Caudate nucleus (tissue), 63 donors: ENCODE measurements at places on chromosomes 12 and 14.

DNA sequence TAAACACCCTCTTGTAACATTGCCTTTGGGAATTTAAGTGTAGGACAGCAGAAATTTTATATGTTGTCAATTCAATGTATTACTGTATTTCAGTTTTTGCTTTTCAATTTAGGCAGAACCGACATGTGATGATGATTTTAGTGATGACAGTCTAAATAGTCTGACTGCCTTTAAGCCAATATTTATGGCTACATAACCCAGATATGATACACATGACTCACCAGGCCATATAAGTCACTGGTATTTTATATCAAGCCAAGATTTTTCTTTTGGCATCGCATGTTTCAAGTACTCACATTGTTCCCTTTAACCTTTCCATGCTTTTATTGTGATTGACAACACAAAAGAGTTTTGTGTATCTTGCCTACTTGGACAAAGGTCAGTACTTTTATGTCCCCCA is 13.6 kb upstream of the PPM1A start:
- no peak for DNase-seq

GRCh38 chr12:110718222-110718908 is 24.3 kb downstream of the PPP1CC start:
- DNase-seq = no peak

DNA sequence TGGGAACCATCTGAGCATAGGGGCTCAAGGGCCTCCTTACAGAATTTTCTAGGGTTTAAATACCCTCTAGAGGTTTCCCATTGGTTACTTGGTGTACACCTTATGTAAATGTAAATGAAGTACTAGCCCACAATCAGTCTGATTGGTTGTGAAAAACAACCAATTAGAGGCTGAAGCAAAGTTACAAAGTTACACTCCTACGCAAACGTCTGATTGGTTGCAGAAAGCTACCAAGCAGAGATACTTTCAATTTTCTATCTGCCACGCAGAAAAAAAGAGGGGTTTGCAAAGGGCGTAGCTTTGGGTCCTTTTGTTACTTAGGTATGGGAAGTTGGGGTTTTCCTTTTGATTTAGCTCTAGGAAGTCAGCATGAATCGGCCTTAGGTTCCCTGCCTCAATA is 1.8 kb upstream of the TMEM19 start:
- no peak for DNase-seq

DNA sequence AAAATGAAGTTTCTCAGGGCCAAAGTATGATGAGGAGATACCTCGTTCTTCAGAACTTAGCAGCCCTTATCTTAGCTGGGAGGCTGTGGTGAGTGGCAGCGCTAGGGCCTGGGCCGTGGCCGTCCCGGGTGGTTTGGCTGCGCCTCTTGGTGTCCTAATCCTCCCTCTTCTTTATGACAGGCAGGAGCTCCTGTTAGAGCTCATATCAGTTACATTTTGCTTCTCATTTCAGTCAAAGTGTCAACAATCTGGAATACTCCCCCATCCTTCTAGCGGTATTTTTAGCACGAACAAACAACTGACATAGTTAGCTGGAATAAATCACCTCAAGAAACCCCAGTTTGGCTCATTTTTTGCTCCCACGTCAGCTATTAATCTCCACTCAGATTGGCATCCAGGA is 188.8 kb downstream of the TTC7B start:
- no peak for DNase-seq

DNA sequence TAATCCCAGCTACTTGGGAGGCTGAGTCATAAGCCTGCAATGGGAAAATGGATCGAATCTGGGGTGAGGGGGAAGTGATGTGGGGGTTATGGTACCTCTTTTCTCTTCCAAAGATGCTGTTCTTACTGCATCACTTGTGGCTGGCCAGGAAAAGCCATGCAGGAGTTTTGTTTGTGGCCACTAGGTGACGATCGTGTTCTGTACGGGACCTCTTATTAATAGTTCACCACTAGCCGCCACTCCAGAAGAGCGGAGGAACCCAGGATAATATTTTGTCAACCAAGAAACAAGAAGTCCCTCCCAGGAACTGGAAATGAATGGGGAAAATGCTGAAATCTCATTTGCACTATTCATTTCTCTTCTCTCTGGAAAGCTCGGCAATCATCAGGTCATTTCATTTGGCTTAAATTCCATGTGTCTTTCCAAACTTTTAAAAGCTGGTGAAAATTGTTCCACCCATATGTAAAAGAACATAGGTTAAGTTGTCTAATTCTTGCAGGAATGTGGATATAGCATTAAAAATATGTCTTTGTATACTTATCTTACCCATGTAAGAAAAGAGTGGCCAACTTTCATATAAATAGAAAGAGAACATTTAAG is 8.9 kb downstream of the GPR65 start:
- DNase-seq = peak; percentile 48

DNA sequence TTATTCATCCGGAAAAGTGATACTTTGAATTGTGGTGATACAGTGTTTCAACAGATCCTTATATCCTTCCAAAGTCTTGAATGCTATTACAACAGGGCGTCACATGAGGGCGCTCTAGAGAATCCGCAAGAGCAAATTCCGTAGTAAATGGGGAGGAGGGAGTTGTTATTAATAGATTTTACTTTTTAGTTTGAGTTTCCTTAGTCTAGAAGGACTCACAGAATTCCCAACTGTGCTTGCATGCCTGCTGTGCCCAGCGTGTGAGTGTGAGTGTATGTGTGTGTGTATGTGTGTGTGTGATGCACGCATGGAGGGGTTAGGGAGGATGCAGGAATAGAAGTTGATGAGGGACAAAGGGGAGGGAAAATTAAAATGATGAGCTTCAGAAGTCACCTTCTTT is 375.3 kb downstream of the C12orf75 start:
- DNase-seq = peak; percentile 18

GRCh38 chr14:63436286-63437098 is 106.7 kb downstream of the PPP2R5E start:
- DNase-seq = no peak

DNA sequence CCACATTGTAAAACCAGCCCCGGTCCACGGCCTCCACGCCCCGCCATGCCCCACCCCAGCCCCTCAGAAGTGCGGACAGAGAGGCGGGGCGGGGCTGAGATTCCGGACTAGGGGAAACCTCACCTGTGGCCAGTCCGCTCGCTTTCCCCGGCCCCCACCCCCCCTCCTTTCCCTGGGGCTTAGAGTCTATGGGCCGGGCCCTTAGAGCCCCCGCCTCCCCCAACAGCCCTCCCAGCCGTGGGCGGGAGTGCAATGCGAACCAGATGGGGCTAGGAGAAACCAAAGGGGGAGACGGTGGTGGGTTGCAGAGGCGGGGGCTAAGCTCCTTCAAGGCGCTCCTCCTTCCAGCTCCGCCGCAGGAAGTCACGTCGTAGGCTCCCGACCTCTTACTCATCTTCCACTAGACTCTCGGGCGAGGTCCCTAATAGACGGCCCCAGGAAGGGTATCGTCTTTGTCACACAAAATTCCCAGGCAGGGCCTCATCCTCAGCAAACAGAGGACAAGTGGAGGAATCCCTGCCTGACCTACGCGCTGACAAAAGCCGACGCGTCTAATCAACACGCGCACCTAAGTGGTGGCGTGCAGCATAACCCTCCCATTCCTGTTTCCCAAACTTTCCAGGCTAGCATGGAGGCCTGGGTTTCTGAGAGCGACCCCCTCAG is 1.1 kb upstream of the NAB2 start:
- peak; percentile 70 for DNase-seq

DNA sequence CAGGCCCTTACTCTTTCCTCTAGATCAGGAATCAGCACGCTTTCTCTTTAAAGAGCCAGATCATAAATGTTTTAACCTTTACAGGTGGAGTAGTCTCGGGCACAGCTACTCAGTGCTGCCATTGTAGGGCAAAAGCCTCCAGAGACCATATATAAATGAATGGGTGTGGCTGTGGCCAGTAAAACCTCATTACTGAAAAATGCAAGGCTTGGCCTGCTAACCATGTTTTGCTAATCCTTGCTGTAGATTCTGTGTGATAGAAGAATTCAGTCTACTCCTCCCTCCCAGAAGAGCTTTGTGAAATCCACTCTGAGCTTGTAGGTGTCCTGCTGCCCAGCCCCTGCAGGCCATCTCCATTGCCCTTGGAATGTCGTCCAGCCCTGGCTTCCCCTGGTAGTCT is 58.1 kb downstream of the HSP90AA1 start:
- no peak for DNase-seq

DNA sequence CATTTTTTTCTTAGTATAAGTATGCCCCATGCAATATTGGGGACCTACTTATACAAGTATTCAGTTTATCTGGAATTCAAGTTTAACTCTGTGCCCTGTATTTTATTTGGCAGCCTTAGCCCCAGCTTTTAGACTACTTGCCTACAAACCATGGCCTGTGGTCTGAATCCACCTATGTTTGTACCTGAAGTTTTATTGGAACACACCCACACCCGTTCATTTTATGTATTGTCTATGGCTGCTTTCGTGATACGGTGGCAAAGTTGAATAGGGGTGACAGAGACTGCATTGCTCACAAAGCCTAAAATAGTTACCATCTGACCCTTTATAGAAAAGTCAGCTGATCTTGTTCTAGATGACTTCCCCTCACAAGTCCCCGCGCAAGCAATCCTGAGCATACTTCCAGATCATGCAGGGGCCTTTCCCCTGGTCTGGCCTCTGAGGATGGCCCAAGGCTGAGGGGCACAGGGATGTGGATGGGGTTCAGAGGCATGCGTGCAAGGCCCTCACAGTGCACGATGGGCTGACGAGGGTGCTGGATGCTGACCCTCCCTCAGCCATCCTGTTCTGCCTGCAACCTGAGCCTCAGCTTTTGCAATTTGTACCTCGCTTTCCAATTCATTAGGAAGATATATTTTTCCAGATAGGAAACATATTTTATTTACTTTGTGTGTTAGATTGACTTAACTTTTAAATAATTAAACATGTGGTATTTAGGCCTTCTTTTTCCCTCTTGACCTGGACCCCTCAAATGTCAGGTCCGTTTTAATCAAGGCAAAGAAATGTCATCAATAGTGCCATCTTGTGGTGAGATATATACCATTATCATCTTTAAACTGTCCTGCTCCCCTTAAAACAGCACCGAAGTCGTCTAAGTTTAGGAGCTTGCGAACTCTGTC is 527.3 kb upstream of the CCDC196 start:
- DNase-seq = no peak

DNA sequence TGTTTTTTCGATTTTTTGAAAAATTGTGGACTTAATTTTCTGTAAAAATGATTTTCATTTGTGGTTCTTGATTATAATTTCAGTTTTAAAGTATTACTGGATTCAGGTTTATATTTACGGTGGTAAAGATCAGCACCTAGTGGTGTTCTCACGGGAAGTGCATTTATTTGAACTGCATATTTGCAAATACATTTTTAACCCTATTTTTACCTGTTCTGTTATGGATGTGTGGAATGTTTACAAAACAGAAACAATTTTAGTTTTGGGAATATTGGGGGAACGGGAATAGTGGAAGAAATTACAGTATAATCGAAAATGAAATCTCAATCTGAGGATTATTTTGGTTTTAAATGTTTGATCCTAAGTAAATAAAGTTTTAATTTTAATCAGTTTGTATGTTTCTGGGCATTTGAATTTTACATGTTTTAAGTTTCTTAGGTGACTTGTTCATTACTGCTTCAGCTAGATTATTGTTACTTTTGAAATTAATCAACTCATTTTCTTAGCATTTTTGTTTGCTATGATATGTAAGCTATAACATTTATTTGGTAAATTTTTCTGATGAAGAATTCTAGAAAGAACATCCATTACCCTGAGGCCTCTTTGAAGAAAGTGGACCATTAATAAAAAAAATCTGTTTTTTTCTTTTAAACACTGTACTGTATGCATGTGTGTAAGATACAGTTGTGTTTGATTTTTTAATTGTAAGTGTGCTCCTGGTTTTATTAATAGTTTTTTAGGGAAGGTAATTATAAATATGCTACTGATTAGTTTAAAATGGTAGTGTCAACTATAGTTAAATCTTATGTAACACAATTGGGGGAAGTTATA is 942 bp downstream of the ATF7IP start:
- DNase-seq = no peak

DNA sequence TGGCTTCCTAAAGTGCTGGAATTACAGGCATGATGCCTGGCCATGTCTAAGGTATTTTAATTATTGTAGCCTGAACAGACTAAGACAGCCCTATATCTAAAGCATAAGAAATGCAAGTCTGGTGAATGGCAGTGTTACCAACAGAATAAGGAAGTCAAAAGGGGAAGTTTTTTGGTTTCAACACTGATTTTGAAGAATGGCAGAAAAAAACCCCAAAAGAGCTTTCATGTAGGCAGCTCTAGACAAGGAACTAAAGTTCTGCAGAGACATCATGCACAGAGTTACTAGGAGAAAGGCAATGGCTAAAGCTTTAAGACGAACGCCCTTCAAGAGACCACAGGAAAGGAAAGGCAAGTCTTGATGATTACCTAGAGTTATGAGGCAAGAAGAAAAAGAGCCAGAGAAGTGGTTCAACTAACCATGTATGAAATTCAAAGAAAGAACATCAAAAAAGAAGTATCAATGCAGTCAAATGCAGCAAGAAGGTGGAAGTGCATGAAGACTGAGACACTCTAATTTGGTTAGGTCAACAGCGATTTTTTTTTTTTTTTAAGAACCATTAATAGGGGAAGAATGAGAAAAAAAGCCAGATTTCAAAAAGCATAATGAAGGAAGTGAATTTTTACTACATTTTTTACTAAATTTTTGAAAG is 50.8 kb downstream of the RPS6KA5 start:
- DNase-seq = no peak

GRCh38 chr14:83255015-83255726 is 1721.5 kb upstream of the SEL1L start:
- no peak for DNase-seq

- DNase-seq = no peak
These were observed 49.9 kb upstream of the OR4E1 start for GRCh38 chr14:21723431-21724045.

- no peak for DNase-seq
These were observed 1.7 kb downstream of the PAWR start for GRCh38 chr12:79689061-79689476.

GRCh38 chr12:14846042-14846587 is 2.8 kb upstream of the ART4 start:
- no peak for DNase-seq

DNA sequence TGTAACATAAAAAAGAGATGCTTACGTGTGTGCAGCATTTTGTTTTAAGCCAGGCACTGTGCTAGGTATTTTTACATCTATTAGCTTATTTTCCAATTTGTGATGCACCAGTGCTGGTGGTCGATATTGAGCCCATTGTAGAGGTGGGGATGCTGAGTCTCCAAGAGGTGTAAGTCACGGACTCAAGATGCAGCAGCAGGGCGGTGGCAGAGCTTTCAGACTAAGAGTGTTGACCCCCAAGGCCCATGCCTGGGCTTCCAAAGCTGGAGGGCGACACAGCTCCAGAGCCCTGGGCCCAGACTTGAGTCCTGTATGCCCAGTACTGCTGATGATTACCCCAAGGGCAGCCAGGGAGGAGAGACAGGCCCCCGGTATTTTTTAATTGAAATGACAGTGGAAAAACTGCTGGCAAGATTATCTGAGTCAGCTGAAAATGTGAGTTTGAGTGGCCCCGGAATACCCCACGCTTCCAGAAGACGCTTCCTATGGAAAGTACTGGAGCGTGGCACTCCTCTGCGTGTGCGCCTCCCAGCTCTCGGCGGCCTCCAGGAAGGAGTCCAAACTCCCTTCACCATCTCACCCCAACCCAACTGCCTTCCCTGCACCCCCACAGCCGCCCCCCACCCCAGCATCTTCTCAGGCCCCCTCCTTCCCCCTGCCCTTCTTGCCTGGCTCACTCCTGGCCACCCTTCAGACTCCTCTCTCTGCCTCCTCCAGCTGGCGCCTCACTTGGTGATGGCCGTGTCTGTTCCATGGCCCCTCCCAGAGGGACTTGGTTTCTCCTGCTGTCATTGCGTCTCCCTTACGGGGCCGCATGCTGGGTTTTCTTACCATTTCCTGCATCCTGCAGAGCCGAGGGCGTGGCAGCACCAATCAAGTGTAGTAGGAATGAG is 40.7 kb downstream of the ELK3 start:
- no peak for DNase-seq
